OCI-M1 (cell line): ENCODE measurements at places on chromosomes 3 and 15.

DNA sequence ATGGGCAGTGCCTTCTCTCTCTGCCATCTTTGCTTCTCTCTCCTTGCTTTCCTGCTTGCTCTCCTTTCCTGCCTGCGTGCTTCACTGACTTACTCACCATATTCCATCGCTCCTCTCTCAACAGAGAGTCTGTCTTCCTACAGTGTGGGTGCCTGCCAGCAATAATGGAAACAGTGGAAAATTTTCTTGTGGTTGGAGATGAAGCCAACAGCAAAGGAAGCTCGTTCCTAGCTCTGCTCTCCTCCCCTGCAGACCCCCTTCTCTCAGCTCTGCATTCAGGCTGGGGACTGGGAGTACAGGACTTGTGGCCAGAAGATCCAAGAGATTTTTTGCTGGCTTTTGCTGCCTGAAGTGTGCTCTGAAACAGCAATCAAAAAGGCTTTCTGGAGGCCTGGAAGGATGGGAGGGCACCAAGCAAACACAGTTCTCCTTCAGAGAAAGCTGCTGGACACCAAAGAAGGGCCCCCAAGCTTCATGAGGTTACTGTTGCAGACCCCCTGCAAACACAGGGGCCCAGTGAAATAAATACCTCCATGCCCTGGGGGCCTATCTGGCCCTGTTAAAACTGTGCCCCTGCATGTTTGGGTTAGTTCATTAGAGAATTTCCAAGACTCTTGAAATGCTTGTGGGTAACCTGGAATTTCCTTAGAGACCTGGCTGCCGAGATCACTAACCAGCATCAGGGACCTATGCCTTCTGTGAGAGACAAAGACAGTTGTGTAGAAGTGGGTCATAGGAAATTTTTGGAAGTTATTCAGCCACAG is 149.9 kb upstream of the RASGRP1 start:
- no peak for DNase-seq

GRCh38 chr15:69802432-69802831 is 295.3 kb downstream of the TLE3 start:
- DNase-seq: no peak

GRCh38 chr15:43403616-43404015 is 32.7 kb downstream of the TUBGCP4 start:
- DNase-seq: no peak

- no peak for DNase-seq
These were observed 78.7 kb upstream of the KCNMB2 start for GRCh38 chr3:178457511-178457910.

- DNase-seq: no peak
These were observed 363.5 kb downstream of the FOXP1 start for GRCh38 chr3:71219744-71220638.

DNA sequence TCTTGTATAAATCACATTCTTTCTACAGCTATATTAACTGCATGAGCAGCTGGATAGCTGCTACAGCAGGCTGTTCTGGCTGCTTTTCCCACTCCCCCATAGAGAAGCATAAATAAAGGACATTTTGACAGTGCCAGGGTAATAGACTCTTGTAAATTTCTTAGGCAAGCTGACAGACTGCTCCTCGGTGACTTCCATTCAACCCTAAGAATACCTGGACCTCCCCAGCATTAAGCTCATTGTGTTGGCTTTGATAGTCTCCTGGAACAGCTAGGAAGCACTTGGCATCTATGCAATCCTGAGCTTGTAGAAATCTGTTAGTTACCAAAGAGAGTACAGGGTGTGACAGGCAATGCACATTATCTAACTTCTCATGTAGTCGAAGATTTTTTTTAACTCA is 475.4 kb downstream of the AGBL1 start:
- no peak for DNase-seq

DNA sequence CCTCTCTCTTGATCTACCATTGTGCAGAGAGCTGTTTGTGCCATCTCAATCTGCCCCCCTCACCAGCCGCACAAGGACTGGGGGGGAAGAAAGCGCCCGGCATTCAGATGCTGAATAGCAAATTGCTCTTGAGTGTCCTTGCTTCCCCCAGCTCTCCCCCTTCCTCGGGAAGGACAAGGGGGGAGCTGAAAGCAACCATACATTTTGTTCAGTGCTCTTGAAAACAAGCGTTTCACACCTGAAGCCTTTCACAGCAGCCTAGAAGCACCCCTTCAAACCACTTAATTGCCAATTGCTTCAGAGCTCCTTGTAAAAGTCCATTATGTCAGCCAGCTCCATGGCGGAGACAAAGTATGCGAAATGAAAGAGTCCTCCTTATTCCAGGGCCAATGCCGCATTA is 540.1 kb downstream of the NR2F2 start:
- DNase-seq: no peak

DNA sequence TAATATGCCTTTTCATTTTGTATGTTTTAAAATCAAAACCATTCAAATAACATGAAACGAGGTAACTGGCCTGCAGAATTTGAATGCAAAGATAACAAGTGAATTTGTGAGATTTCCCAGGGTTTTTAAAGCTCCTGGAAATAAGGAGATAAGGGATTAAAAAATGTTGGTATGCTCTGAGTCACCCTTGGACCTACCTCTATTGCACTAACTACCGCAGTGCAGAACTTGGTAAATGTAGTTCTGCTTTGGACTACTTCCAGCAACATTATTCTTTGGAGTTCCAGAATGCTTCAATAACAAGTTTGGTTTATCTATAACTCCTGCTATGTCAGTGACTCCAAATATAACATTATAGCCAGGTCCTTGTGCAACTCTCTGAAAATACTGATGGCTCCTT is 201.7 kb downstream of the GAP43 start:
- DNase-seq: peak; percentile 37

- no peak for DNase-seq
These were observed 22.2 kb downstream of the FAM174B start for GRCh38 chr15:92633418-92633817.

GRCh38 chr3:139830817-139831216 is 104.2 kb upstream of the CLSTN2 start:
- no peak for DNase-seq

DNA sequence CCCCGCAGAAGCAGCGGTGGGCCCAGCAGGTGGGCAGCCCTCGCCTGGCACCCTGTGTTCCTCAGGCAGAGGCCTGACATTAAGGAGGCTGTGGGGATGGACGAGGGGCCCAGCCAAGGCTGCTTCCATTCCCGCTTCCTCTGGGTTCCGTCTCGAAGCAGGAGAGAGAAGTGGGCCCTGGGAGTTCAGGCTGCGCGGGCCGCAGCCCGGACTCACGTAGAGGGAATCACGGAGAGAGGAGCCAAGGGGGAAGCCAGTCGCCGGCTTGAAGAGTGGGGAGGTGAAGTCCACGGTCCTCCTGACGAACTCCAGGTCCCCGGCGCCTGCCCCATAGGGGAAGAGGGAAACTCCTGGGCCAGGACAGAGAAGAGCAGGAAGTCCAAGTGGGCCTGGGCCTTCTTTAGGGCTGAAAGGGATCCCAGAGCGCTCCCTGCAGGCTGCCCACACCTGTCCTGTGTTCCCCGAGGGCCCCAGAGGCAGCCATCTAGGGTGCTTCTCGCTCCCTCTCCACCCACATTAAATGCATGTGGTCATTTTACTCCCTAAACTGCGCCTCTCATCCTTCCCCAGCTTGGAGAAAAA is 37.7 kb downstream of the MUC4 start:
- no peak for DNase-seq

- no peak for DNase-seq
These were observed 141.4 kb upstream of the SLC6A11 start for GRCh38 chr3:10674578-10674977.
